A549 treated with Mapracorat at 1 μM for 4 hours (cell line): ENCODE measurements at places on chromosomes 5 and 9. TPM values are rescaled to one million over a fixed set of nuclear protein-coding genes. Genes with fewer than 3 reads are reported as not detected.

LRSAM1 gene
- 7.7 to 10.6 TPM (median 10.1 TPM) in 5 replicates for total RNA-seq

PCSK1 gene
- 0.14 to 0.29 TPM (median 0.22 TPM) in 5 replicates for total RNA-seq

TMC1 gene
- 0.03 to 0.10 TPM in 2 of 5 replicates, not detected in the others for total RNA-seq

PCDHGB2 gene
- 0.06 to 0.11 TPM (median 0.07 TPM) in 4 of 5 replicates, not detected in the other for total RNA-seq

SH3PXD2B gene
- 16.3 to 19.6 TPM (median 18.4 TPM) in 5 replicates for total RNA-seq

PCDHA12 gene
- 2.8 to 3.2 TPM (median 3.0 TPM) in 5 replicates for total RNA-seq

BTNL8 gene
- not detected in 5 replicates for total RNA-seq

C1QTNF2 gene
- 0.08 to 0.17 TPM (median 0.13 TPM) in 4 of 5 replicates, not detected in the other for total RNA-seq

BAG1 gene
- 121 to 144 TPM (median 138 TPM) in 5 replicates for total RNA-seq

SPATA6L gene
- total RNA-seq, result 1.6 to 2.5 TPM (median 2.4 TPM) in 5 replicates

SPINK7 gene
- not detected in 5 replicates for total RNA-seq

PLEKHG4B gene
- total RNA-seq, result 0.88 to 1.7 TPM (median 1.4 TPM) in 5 replicates

GOLM1 gene
- 106 to 117 TPM (median 110 TPM) in 5 replicates for total RNA-seq

ZNF366 gene
- total RNA-seq, result not detected in 5 replicates

DND1 gene
- total RNA-seq, result 0.66 to 1.0 TPM (median 0.88 TPM) in 5 replicates

GTF2H2C gene
- 31.0 to 36.8 TPM (median 33.6 TPM) in 5 replicates for total RNA-seq

LOX gene
- 1.2 to 2.1 TPM (median 1.7 TPM) in 5 replicates for total RNA-seq

BRD3 gene
- 14.3 to 18.8 TPM (median 18.0 TPM) in 5 replicates for total RNA-seq

AKNA gene
- 4.3 to 6.0 TPM (median 5.2 TPM) in 5 replicates for total RNA-seq

IFNE gene
- total RNA-seq, result 0.81 to 1.8 TPM (median 0.99 TPM) in 5 replicates
